ENCODE measurements at places on chromosomes 13 and 19.

DNA sequence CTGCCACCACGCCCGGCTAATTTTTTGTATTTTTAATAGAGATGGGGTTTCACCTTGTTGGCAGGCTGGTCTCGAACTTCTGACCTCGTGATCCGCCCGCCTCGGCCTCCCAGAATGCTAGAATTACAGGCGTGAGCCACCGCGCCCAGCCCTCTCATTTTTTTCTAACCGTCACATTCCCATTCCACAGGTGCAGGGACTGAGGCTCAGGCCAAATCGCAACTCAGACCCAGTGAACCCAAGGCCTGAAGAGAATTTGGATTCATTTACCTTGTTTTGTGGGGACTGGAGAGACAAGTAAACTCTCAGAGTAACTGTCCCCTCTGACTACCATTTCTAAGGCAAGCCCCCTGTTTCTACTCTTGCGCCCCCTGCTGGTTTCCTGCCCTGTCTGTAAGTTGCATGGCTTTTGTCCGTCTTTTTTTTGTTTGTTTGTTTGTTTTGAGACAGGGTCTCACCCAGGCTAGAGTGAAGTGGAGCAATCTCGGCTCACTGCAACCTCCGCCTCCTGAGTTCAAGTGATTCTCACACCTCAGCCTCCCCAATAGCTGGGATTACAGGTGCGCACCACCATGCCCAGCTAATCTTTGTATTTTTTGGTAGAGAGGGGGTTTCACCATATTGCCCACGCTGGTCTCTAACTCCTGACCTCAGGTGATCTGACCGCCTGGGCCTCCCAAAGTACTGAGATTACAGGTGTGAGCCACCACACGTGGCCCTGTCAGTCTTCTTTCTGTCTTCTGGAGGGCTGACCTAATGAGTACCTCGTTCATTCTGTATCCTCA is 2.3 kb upstream of the STRN4 start:
- DNase-seq: peak; percentile 71

DNA sequence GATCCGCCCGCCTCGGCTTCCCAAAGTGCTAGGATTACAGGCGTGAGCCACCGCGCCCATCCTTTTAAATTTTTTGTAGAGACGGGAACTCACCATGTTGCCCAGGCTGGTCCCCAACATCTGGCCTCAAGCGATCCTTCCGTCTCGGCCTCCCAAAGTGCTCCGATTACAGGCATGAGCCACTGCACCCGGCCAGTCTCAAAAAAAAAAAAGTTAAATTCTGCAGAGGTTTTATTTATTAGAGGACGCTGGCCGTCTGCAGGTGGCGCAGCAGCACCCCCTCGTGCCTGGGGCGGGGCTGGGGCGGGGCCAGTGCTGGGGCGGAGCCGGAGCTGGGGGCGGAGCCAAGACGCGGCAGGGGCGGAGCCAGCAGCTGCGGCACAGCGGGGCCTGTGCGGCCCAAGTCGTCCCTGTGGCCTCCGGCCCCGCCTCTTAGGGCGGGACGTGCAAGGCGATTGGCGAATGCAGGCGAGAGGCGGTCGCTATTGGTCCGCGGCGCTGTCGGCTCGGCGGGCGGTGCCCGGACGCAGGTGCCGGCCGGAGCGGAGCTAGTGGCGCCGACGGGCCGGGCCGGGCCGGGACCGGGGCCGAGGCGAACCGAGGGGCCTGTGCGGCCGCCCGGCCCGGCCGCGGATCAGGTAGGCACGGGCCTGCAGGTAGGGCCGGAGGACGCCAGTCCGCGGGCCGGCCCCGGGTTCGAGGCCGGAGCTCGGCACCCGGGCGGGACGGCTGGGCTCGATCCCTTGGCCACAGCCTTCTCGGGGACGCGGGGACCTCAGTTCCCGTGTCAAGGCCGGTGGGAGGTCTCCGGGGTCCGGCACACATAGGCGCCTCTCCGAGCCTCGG is at the start of gene MARCHF2:
TSS of gene MARCHF2 (plus strand) at position 523 of the 846 bp plus-strand sequence. CDS start 8,536 bp downstream, outside the sequence.
- peak; percentile 97 for DNase-seq

GRCh38 chr13:73286942-73287620 is 228.3 kb downstream of the KLF5 start:
- no peak for DNase-seq

- no peak for DNase-seq
Observed at GRCh38 chr13:32409561-32410421, 18.1 kb downstream of the N4BP2L1 start.

DNA sequence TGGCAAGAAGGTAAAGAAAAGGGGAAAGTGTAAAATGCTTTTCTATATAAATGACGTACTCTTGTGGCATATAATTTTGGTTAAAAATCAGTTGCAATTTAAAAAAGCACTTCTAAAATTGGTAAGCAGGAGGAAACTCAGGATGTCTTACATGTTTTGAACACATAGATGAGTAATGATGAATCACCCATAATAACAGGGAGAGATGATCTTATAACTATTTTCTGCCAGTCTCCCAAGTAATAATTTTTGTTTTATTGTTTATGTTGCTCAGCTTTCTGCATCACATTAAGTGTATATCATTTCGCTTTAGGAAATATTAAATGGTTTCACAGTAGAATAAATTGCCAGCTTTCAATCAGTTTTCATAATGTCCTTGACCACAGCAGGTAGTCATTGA is 1430.7 kb upstream of the PCDH20 start:
- DNase-seq: no peak

GRCh38 chr13:28611654-28612131 is 47.2 kb upstream of the POMP start:
- DNase-seq: no peak

DNA sequence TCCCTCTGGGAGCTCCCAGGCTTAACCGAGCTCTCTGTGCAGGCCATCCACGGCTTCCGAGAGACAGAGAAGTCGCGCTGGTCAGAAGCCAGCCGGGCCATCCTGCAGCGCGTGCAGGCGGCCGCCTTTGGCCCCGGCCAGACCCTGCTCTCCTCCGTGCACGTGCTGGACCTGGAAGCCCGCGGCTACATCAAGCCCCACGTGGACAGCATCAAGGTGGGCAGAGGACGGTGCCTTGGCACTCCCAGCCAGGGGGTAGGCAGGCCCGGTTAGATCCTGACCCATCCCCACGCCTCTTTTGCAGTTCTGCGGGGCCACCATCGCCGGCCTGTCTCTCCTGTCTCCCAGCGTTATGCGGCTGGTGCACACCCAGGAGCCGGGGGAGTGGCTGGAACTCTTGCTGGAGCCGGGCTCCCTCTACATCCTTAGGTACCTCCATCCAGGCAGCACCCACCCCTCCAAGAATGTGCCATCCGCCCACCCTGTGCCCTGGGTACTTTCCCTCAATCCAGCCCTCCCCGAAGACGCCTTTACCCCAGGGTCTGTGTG is 1.5 kb downstream of the PSPN start:
- no peak for DNase-seq

DNA sequence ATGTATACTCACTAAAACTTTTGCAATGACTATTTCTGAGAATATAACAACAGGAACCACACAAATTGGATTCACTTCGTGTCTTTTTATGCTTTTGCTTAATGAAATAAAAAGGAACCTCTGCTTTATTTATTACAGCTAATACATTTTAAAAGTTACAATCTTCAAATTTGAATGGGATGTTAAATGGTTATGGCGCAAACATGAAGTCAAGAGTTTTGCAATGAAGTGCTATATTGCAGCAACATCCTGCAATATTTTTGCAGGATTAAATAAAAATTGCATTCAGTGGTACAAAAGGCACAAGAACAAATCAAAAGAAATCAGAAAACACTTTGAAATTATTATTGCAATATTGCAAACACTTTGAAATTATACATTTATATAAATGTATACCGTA is 1519.0 kb upstream of the MIR17HG start:
- no peak for DNase-seq

DNA sequence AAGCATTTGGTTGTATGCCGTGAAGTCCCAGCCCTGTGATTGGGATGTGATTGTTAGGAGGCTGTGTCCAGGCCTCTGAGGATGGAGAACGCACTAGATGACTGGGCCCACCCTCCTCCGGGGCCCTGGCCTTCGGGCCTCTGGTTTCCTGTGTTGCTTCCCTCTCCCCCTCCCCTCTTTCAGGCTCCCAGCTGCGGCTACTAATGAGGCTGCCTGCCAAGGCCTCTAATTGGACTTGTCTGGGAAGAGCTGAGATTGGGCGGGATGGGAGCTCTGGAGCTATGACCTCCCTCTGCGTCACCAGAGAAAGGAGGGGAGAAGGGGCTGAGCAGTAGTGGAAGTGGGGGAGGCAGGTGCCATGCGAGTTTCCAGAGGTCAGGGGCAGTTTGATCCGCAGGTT is 9.9 kb downstream of the PTH2 start:
- no peak for DNase-seq

DNA sequence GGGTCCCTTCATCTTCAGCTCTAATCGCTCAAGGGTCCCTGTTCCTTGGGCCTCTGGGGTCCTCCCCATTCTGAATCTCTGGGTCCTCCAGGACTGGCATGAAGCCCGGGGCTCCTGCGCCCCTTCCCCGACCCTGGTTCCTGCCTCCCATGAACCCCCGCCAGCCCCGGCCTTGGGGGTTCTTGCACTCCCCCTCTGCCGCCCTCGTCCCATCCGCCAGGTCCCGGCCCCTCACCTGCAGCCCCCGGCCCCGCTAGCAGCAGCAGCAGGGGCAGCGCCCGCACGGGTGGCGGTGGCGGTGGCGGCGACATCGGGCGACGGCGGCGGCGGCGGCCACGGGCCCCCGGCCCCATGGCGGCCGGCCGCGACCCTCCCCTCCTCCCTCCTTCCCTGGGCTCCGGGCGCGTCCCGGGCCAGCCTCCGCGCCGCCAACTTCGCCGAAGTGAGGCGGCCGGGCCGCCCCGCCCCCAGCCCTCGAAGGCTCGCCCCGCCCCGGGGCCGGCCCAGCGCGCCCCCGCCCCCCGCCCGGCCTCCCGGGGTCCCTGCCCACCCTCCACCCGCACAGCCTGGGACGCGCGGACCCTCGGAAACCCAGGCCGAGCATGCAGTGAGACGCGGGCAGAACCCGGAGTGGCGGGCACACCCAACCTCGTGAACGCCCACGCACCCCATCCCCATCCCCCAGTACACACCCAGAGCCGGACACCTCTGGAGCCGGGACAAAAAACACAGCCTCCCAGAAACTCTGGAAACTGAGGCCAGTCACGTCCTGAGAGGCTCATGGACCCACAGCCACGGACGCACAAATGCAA is at the start of gene NOTCH3:
TSS of gene NOTCH3 (minus strand) at position 443 of the 812 bp plus-strand sequence. CDS start at position 353, 90 bp downstream.
- no peak for DNase-seq

- DNase-seq: no peak
Observed at GRCh38 chr19:48213959-48214358, 41.8 kb downstream of the CARD8 start.

DNA sequence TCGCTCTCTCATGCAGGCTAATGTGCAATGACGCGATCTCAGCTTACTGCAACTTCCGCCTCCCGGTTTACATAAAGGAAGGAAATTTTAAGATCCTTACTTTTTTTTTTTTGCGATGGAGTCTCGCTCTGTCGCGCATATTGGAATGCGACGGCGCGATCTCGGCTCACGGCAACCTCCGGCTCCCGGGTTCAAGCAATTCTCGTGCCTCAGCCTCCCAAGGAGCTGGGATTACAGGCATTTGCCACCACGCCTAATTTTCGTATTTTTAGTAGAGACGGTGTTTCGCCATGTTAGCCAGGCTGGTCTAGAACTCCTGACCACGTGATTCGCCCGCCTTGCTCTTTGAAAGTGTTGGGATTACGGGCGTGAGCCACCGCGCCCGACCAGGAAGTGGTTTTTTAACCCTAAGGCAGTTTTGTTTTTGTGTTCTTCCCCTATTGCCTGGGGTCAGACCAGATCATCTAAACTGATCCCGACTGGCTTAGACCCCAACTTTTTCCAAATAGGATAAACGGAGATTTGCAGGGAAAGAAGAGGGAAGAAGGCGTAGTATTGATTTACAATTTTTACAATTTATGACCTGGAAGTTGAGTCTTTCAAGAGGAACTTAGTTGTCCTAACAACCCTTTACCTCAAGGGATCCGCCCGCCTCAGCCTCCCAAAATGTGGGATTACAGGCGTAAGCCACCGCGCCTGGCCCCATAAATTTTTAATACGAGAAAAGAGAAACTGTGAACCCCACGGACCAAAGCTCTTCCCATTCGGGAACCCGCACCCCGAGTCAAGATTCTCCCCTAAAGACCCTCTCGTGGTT is 142.0 kb downstream of the ZNF737 start:
- peak; percentile 6 for DNase-seq
